Muscle of leg (tissue), 16 donors: ENCODE measurements at places on chromosomes 2 and 18.

DNA sequence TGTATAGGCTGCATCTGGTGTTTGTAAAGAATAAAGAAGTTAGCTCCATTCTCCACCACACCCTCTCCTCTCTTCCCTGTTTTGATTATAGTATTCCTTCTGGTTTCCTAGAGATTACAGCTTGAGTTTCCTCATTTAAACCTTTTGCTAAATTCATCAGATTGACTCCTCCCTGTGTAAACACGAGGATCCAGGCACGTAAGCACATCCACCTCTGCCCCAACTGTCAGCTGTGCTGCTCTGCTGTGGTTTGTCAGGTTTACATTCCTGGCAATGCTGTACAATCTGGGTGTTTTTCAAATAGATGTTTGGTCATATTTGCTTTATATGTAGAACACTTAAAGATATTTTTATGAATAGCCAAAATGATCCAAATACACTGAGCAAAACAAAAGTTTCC is 302.8 kb downstream of the PTGR3 start:
- peak; percentile 41 for DNase-seq

GRCh38 chr2:156321243-156321904 is 11.1 kb downstream of the NR4A2 start:
- peak; percentile 50 for DNase-seq

DNA sequence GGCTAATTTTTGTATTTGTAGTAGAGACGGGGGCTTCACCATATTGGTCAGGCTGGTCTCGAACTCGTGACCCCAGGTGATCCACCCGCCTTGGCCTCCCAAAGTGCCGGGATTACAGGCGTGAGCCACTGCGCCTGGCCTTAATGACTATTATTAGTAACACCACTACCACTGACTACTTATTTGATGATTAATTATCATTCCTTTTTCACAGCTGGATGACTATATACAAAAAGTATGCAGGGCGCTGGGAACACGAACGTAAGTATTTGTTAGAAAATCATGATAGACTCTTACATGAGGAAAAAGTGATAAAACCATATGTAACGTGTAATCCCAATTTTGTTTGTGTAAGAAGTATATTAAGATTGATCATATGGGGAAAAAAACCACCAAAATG is 21.6 kb downstream of the DARS1 start:
- DNase-seq = no peak

DNA sequence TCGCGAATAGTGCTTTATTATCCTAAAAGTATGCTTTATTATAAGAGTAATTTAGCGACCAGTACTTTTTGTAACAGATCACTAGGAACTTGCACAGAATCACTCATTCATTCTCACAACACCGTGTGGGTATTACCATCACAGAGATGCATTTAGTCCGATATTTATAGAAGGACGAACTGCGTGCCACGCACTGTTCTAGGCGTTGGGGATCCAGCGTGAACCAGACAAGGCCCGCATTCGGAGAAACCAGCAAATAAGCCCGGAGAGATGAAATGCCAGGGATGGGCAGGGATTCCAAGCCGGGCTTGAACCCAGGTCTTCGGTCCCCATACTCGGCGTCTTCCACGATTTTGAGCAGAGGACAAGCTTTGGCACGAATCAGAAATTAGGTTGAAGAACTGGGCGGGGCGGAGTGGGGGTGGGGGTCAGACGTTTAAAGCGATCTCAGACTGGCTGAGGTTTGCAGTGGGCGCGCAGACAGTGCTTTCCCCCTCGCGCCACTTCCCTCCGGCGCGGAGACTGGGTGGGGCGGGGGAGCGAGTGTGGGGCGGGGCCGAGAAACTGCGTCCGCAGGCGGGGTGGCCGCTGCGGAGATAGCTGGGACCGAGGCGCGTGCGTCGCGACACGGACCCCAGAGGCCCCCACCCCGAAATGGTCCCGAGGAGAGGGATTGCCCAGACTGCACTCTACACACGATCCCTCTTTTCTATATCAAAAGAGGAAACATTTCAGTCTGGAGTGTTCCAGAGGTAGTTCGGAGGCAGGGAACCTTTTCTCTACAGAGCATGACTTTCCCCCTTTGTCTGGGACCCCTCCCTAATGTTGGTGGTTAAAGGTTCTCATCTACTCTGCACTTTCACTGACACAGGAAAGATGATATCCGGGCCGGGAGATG is 1.1 kb upstream of the CXCR4 start:
- peak; percentile 53 for DNase-seq

GRCh38 chr18:24992491-24992890 is 359.5 kb downstream of the ZNF521 start:
- DNase-seq = no peak

DNA sequence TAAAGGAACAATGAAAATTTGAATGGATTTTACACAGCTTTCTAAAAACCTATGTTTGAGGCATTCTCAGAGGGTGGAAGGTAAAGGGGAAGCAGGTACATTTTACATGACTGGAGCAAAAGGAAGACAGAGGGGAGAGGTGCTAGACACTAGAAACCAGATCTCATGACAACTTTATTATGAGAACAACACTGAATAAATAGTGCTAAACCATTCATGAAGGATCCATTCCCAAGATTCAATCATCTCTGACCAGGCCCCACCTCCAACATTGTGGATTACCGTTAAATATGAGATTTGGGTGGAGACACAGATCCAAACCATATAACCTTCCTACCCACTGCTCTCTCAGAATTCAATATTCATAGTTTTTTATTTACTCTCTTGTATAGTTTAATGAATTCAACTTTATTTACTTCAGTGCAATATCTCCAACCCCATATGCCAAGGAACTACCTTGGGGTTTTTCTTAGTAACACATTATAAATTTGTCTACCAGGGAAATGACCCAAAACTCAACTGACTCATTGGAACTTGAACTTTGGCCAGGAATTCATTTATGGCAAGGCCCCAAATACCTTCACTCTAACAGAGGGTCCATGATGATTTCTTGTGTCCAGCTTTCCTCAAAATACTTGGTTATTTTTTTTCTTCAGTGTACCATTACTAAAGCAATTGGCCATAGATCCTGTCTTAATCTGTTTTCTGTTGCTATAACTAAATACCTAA is 317.8 kb downstream of the GULP1 start:
- DNase-seq = peak; percentile 41

GRCh38 chr2:224031358-224031970 is 7.6 kb downstream of the SERPINE2 start:
- DNase-seq = no peak

DNA sequence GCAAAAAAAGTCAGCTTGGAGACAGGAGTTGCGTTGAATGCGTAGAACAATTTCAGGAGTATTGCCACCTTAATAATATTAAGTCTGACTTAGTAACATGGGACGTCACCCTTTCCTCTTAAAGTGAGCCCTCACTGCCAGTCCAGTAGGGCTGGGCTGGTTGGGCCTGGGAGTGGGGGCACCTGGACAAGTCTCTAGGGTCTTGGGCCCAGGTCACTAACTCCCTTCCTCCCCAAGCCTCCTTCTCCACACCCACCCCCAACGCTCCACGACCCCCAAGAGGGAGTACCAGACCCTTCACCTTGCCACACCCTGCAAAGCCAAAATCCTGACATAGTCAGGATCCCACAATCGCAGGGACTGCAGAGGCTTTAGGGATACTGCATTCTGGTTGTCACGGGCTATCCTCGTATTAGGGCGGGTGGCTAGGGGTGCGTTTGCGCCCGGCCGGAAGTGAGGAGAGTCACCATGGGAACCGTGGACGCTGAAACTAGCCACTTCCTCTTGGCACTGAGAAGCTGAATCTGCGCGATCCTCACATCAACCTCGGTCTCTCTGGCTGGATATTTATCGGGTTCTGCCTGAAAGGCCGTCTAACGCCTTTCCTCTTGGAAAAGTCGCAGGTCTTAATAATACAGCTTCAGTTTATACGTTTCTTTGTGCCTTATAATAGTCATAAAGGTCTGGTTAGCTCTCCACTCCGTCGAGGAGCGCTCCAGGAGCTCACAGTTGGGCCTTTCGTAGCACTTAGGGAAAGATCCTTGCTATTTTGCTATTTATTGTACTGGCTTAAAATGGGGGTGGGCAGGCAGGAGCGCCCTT is 10.3 kb upstream of the CXXC1 start:
- DNase-seq = peak; percentile 89

- DNase-seq = no peak
These were observed 122.5 kb downstream of the CNTNAP5 start for GRCh38 chr2:124147552-124147951.

GRCh38 chr2:65053199-65053598 is 3.0 kb upstream of the CEP68 start:
- no peak for DNase-seq
